H4 (cell line): ENCODE measurements at places on chromosomes 3 and 15. TPM values are rescaled to one million over a fixed set of nuclear protein-coding genes. Genes with fewer than 3 reads are reported as not detected.

GPR62 gene
- not detected in 2 replicates for total RNA-seq

DNA sequence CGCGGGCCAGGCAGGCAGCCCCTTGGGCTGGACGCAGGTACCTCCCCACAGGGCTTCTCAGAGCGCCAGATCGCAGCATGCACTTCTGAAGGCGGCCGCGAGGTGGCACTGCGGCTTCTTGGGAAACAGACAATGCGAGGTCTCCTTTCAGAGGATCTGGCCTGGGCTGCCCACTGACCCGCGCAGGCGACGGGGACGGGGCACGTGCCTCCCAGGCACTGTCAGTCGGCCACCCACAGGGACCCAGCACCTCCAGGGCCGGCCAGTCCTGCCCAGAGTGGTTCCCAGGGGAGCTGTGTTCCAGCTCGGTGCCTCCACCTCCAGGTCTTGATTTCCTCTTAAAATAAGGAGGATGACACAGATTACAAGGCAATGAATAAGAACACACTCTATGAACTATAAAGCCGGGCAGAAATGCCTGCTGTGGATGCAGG, 24.4 kb upstream of the TXNRD3 start:
- DNase-seq = peak; percentile 59

DNA sequence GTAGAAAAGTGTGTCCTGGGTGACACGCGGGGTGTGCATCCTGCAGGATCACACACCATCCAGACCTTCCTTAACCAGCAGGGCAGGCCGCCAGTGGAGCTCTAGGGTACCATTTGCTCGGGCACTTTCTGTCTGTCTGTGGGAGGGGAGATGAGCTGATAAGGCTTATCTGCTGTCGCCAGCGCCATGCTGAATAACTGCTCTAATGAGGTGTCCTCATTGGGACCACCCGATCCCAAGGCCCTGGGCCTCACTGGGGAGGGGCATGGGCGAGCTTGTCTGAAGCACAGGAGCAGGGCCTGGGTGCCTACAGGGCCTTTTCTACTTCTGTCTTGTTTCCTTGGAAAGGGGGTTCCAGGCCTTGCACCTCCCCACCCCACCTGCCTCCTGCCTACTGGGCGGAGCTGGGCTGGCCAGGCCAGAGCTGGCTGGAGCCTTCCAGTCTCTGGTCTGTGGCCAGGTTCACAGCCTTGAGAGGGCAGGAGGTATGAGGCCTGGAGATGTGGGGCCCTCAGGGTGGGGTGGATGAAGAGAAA, 2.5 kb upstream of the GATA2 start:
- no peak for DNase-seq

- no peak for DNase-seq
These were observed 31.0 kb downstream of the MITF start for GRCh38 chr3:69770219-69770618.
